ENCODE measurements at places on chromosomes 5 and 9.

DNA sequence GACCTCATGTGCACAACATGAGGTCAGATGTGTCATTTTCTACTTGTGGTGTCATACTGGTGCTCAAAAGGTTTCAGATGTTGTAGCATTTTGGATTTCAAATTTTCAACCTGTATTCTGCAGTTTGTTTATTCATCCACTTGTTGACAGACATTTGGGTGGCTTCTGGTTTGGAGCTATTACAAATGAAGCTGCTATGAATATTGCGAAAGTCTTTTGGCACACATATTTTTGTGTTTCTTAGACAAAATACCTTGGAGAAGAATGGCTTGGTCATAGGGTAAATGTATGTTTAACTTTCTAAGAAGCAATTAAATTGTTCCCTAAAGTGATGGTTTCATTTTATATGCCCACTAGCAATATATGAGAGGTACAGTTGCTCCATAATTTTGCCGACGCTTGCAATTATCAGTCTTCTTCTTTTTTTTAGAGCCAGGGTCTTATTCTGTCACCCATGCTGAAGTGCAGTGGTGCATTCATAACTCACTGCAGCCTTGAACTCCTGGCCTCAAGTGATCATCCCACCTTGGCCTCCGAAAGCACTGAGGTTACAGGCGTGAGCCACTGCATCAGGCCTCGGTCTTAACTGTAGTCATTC, 70.7 kb upstream of the TRPC7 start:
- no peak for DNase-seq

GRCh38 chr5:133494923-133495246, 117.5 kb downstream of the FSTL4 start:
- no peak for DNase-seq

DNA sequence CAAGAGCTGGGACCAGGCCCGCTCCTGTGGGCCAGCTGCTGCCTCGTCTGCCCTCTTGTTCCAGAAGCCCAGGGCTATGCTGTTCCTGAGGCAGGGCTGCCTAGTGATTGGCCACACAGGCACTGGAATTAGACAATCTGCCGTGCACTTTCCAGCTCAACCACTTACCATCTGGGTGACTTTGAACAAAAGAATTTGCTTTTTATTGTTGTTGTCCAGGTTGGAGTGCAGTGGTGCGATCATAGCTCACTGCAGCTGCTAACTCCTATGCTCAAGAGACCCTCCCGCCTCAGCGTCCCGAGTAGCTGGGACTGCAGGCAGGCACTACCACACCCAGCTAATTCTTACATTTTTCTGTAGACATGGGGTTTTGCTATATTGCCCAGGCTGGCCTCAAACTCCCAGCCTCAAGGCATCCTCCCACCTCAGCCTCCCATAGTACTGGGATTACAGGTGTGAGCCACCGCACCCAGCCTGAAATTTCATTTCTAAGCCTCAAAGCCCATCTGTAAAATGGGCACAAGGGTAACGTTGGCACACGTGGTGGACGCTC, 1.2 kb upstream of the NEK6 start:
- no peak for DNase-seq

GRCh38 chr5:163024936-163025335, 412.5 kb upstream of the CCNG1 start:
- no peak for DNase-seq

GRCh38 chr9:121596515-121596914, 54.9 kb upstream of the DAB2IP start:
- DNase-seq, result no peak

- no peak for DNase-seq
These were observed 115.9 kb downstream of the ATPSCKMT start for GRCh38 chr5:10133830-10134229.

DNA sequence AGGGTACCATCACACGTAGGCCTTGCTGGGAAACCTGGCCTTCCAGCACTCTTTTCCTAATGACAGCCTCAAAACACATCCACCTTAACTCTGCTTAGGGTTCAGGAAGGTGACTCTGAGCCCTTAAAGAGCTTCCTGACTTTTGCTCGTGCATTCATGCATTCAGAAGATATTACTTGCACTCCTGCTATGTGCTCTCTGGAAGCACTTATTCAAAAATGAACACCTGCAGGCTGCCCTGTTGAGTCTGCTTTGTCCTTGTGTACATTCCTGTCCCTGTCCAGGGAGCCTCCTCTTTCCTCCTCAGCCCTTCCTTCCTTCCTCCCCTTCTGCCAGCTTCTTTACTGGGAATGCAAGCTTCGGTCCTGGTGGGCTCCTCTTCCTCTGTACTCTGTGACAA, 61.5 kb downstream of the SPRY4 start:
- DNase-seq, result no peak

DNA sequence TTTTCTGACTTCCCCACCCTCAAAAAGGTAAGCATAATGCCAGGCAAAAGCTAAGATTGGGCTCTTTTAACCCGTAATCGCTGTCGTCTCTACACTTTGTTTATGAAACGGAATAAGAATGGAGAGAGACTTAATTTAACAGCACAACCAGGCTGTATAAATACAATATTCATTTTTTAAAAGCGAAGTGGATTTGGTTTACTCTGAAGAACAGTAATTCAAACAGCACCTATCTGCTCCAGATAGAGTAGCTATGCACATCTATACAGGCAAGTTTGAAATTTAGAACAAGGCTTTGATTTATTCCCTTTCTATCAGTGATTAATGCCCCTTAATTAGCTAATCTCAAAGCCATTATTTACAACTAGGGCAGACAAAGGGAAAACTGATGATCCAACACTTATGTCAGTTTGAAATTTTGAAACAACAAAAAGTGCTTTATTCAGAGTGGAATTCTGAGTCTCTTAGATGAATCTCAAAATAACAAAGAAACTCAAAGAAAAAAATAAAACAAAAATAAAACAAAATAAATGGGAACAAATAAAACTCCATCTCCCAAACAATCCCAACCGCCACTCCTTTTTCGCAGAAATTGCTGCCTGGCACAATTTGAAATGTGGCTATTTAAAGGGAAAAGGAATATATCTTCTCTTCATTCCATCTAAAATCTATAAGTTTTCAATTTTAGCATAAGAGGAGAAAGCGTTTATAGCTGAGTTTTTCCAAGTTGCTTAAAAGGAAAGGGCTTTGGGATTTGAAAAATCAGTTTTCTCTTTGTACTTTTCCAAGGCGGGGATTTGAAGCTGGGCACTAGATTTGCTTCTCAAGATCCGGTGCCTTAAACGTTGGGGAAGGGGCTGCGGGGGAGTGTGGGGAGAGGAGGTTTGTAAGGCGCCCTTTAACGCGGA, 298.6 kb downstream of the PARP8 start:
- DNase-seq, result no peak

DNA sequence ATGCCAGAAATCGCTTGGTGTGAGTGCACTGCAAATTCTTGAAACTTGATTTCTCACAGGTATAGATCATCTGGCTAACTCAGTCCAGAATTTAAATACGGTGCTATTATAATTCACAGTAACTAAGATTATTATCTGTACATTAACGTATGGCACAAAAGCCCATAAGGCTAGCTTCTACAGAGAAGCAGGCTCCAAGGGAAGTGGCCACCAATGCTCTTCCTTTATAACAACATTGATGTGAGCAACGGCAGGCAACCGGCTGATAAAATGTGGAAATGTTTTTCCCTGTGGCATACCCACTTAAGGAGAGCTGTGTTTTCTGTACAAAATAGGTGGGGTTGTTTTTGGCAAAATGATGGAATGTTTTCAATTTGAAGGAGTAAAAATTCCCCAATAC, 35.7 kb downstream of the SEMA4D start:
- no peak for DNase-seq

DNA sequence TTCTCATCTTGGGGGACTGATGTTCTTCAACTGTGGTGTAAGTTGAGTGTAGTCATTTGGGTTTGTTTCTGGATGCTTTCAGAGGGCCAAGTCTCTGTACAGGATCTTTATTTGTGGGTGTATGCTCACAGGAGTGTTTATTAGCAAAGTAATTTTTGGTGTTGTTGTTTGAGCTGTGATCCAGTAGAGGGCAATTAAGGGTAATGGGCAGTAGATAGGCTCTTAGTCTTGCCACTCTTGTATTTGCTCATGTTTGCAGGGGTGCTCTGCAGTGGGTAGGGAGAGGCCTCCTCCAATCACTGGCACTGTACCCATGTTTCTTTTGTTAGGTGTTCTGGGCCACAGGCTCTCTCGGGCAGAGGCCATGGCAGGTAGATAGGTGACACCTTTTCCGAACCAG, 45.9 kb upstream of the ITGA2 start:
- no peak for DNase-seq

DNA sequence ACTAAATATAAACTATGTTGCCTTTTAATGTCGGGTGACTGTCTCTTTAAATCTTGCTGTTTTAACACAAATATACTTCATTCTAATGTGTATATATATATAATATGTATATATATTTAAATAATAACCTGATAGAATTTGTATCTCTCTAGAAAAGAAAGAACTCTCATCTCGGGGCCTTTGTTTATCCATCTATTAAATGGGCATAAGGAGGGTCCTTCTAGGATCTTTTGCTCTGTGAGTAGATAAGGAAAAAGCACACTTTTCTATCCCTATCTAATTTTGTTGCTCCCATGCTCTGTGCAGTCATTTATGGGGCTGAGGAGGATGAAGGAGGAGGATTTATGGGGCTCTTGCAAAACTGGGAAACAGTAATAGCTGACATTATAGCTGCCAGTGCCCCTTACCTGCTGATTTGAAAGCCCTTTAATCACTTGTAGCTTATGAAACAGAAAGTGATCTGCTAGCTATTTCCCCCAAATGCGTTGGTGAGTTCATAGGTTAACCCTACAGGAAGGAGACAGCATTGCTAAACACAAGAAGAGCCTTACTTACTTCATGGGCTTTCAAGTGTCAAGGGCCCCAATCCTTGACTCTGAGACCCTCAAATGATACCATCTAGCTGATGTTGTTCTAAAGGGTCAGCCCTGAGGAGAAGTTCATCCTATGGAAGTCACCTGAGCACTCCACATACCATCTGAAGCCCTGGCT, 5.8 kb upstream of the PPARGC1B start:
- no peak for DNase-seq

- no peak for DNase-seq
These were observed 36.3 kb upstream of the AKNA start for GRCh38 chr9:114424126-114424525.

DNA sequence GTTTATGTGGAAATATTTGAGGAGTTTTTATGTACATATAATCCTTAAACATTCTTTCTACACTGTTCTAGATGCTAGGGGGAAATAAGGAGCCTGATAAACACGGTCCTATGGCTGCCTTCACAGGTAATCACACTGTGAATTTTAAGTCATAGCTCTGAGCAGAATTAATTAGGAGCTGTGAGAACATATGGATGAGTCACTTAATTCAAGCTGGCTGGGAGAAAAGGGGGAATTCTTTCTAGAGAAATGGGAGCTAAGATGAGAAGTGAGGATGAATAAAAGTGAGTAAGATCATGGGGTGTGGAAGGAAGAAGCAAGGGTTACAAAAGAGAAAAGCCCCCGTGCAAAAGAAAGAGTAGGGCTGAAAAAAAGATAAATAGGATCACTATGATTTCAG, 290.8 kb downstream of the DNAH5 start:
- DNase-seq, result no peak

DNA sequence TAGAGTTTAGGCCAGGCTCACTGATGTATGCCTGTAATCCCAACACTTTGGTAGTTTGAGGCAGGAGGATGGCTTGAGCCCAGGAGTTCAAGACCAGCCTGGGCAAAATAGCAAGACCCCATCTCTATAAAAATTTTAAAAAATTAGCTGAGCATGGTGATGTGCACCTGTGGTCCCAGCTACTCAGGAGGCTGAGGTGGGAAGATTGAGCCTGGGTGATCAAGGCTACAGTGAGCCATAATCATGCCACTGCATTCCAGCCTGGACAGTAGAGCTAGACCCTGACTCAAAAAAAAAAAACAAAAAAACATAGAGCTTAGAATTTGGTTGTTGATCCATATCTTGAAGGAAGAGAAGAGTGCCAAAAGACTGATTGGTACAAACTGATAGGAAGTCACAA, 14.7 kb upstream of the CDK7 start:
- DNase-seq, result no peak

GRCh38 chr5:75734913-75735789, 17.9 kb upstream of the POC5 start:
- no peak for DNase-seq

- no peak for DNase-seq
These were observed 377.1 kb downstream of the EFNA5 start for GRCh38 chr5:107293541-107294210.

GRCh38 chr9:114655689-114656088, 1.9 kb downstream of the TEX53 start:
- DNase-seq, result no peak

GRCh38 chr9:31597977-31598376, 786.5 kb upstream of the ACO1 start:
- DNase-seq, result no peak

DNA sequence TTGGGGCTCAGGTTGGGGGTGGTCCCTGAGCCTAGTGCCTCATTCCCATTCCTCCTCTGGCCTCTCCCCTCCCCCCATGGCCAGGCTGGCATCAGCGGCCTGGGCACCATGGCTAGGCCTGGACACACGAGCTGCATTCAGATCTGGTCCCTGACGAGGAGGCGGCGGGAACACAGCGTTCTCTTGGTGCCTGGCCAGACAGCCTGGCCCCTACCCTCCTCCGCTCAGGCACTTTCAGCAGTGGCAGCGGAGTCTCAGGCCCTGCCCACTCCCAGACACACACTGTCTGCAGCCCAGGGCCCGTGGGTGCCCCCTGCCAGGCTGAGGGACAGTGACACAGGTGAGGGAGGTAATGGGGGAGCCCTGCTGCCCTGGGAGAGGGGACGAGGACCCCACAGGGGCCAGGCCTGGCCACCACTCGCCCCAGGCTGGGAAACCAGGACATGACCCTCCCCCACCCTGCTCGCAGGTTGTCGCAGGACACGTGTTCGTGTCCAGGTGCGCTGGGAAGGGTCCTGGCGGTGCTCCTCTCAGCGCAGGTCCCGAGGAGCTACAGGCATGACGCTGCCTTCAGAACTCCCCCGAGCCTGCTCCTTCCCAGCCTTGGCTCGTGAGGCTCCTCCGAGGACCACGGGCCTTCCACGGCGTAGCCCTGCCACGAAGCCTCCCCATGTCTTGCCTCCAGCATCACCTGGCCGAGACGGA, 19.9 kb upstream of the UBAC1 start:
- no peak for DNase-seq

GRCh38 chr5:55418994-55419968, 111.5 kb downstream of the MTREX start:
- no peak for DNase-seq

- DNase-seq, result no peak
These were observed 61.5 kb downstream of the DCP2 start for GRCh38 chr5:113038136-113038535.

GRCh38 chr9:114911167-114911821, 19.1 kb downstream of the TNFSF8 start:
- no peak for DNase-seq

- DNase-seq, result no peak
These were observed 4.4 kb upstream of the ZDHHC12 start for GRCh38 chr9:128728298-128728697.

DNA sequence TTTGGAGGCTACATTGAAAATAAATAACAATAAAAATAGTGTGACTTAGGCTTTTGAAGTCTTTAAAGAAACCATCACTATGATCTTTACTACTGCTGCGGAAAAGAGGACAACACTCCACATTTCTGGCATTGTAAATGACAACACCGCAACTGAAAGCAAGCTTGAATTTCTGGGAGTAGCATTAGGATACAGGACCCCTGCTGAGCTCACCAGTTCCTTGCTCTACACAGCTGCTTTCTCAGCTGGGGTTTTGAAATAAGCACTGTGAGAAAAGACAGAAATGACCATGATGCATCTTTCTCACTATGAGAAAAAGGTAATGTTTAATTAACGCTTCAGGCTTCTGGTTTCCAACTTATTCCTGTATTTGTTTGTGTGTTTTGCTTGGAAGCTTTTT, 168.0 kb downstream of the TAF11L14 start:
- no peak for DNase-seq

GRCh38 chr5:135195270-135195608, 161.2 kb upstream of the PITX1 start:
- no peak for DNase-seq
